Smooth muscle cell of bladder (primary cell): ENCODE measurements at places on chromosomes 4 and X. TPM values are rescaled to one million over a fixed set of nuclear protein-coding genes. Genes with fewer than 3 reads are reported as not detected.

Gene HTN1
- not detected in 2 replicates for total RNA-seq

Gene CLNK
- not detected in 2 replicates for total RNA-seq

Gene TRIML2
- total RNA-seq, result 0.14 and 0.18 TPM in 2 replicates

Gene TRIM2
- 72.0 and 93.4 TPM in 2 replicates for total RNA-seq

Gene FAM47B
- total RNA-seq, result not detected in 2 replicates

Gene SYTL5
- total RNA-seq, result 0.28 and 0.57 TPM in 2 replicates

Gene TCEAL5
- not detected in 2 replicates for total RNA-seq

Gene UGT2B15
- not detected in 2 replicates for total RNA-seq

Gene SLC38A5
- 23.3 and 40.4 TPM in 2 replicates for total RNA-seq

Gene BEX5
- total RNA-seq, result not detected in 2 replicates

Gene LRIT3
- total RNA-seq, result under 0.01 TPM in 1 of 2 replicates, not detected in the other

Gene EPGN
- total RNA-seq, result 0.85 and 4.8 TPM in 2 replicates

Gene SCD5
- total RNA-seq, result 9.5 and 12.9 TPM in 2 replicates

Gene COPS4
- 75.0 and 88.5 TPM in 2 replicates for total RNA-seq

Gene CCDC149
- 8.8 and 14.0 TPM in 2 replicates for total RNA-seq

Gene TMEM271
- total RNA-seq, result not detected in 2 replicates

Gene SYAP1
- total RNA-seq, result 33.6 and 53.3 TPM in 2 replicates

Gene TRPC3
- total RNA-seq, result 2.0 and 2.3 TPM in 2 replicates

Gene IL21
- total RNA-seq, result not detected in 2 replicates

Gene LONRF3
- 0.28 and 1.8 TPM in 2 replicates for total RNA-seq

Gene TEX13D
- not detected in 2 replicates for total RNA-seq

Gene ADH1A
- not detected in 2 replicates for total RNA-seq

Gene CMC4
- total RNA-seq, result 5.4 and 9.1 TPM in 2 replicates

Gene HERC5
- 0.57 and 2.0 TPM in 2 replicates for total RNA-seq

Gene CDK16
- total RNA-seq, result 52.8 and 61.2 TPM in 2 replicates

Gene ADH4
- not detected in 2 replicates for total RNA-seq

Gene DMD
- total RNA-seq, result 3.4 and 5.5 TPM in 2 replicates

Gene SMPX
- total RNA-seq, result not detected in 2 replicates

Gene EIF2S3
- total RNA-seq, result 268 and 326 TPM in 2 replicates

Gene USP51
- total RNA-seq, result 1.1 and 1.9 TPM in 2 replicates

Gene ARHGAP36
- not detected in 2 replicates for total RNA-seq

Gene CDS1
- total RNA-seq, result 0.28 and 0.43 TPM in 2 replicates

Gene TMSB15C
- total RNA-seq, result 3.3 and 3.4 TPM in 2 replicates

Gene TEC
- 0.28 and 0.71 TPM in 2 replicates for total RNA-seq

Gene NOX1
- 0.14 TPM in 1 of 2 replicates, not detected in the other for total RNA-seq

Gene SASH3
- not detected in 2 replicates for total RNA-seq

Gene ADGRG2
- under 0.01 TPM in 2 replicates for total RNA-seq

Gene SORCS2
- total RNA-seq, result 1.1 and 3.8 TPM in 2 replicates

Gene TMPRSS11B
- total RNA-seq, result not detected in 2 replicates

Gene TMEM31
- total RNA-seq, result 0.14 TPM in 1 of 2 replicates, not detected in the other

Gene CNKSR2
- total RNA-seq, result 1.6 and 5.5 TPM in 2 replicates

Gene GC
- total RNA-seq, result not detected in 2 replicates

Gene AFP
- total RNA-seq, result 0.55 and 0.85 TPM in 2 replicates

Gene GPC3
- total RNA-seq, result 1.9 and 2.6 TPM in 2 replicates

Gene UGT2B7
- total RNA-seq, result not detected in 2 replicates
